Body of pancreas (tissue), 4 donors: ENCODE measurements at places on chromosomes 1 and 21.

DNA sequence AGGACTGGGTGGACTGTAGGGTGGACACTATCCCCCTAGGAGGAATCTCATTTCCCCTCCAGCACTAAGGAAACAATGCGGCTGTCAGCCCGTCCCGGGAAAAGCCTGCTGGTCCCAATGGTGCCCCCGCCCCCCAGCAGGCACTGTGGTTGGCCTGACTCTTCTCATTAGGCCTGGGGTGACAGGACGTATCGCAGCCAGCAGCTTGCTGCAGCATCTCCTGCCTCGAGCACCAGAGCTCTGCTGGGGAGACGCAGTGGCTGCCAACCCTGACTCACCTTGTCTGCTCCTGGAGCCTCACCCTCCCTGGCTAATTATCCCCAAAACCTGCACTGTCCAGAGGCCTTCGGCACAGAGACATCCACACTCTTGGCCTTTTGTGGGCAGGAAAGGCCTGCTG lies 115.1 kb upstream of the GJB5 start:
- no peaks in the 10 kb centered on the region for H3K4me1 ChIP-seq
- no peak for DNase-seq
- H3K27ac ChIP-seq = no peak overlapping the region
- no peaks in the 10 kb centered on the region for H3K27me3 ChIP-seq

GRCh38 chr1:28163496-28164161 lies 12.9 kb downstream of the PTAFR start:
- no peak for DNase-seq
- no peak overlapping the region for H3K27ac ChIP-seq
- H3K27me3 ChIP-seq = no peaks in the 10 kb centered on the region
- H3K36me3 ChIP-seq = no peaks in the 10 kb centered on the region

DNA sequence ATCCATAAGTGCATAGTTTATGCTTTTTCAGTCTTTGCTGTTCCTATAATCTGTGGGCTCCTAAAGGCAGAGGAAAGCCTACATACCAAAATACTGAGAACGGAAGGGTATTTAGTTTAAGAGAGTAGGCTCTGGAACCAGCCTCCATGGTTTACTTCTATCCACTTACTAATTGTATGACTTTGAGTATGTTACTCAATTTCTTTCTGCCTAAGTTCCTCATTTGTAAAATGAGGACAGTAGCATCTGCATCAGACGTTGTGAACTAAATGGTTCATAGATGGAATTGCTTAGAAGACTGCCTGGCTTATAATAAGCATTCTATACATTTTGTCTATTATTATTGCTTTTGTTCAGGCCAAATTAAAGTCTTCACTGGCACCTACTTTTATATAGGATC lies 111.0 kb downstream of the NTNG1 start:
- no peaks in the 10 kb centered on the region for H3K4me1 ChIP-seq
- DNase-seq = no peak
- no peak overlapping the region for H3K4me3 ChIP-seq
- H3K27me3 ChIP-seq = no peaks in the 10 kb centered on the region

DNA sequence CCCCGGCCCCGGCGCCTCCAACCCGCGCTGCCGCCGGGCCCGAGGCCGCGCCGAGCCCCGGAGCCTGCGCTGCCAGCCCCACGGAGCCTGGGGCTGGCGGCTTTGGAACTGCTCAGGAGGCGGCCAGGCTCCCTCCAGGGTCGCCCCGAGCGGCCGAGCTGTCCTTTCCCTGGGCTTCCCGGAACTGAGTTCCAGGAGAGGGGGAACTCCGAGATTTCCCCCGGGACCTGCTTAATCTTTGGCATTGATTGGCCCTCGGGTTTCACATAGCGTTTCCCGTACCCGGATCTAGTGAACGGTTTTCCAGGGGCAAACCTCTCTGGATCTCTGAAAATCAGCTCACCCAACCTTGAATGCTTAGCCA lies 504 bp downstream of the H6PD start:
- H3K36me3 ChIP-seq = no peaks in the 10 kb centered on the region
- peak; percentile 53 for DNase-seq
- peaks cover 58% of the 10 kb centered on the region for H3K4me1 ChIP-seq
- peak overlapping the region; percentile 96 for H3K27ac ChIP-seq
- no peaks in the 10 kb centered on the region for H3K27me3 ChIP-seq

GRCh38 chr1:99749504-99750347 lies 16.7 kb downstream of the FRRS1 start:
- no peak overlapping the region for H3K4me3 ChIP-seq
- H3K36me3 ChIP-seq = no peaks in the 10 kb centered on the region
- no peak for DNase-seq
- H3K27ac ChIP-seq = no peak overlapping the region
- peaks cover 5% of the 10 kb centered on the region for H3K4me1 ChIP-seq
- no peaks in the 10 kb centered on the region for H3K27me3 ChIP-seq

- no peak overlapping the region for H3K4me3 ChIP-seq
- H3K4me1 ChIP-seq = no peaks in the 10 kb centered on the region
- no peaks in the 10 kb centered on the region for H3K27me3 ChIP-seq
- H3K27ac ChIP-seq = no peak overlapping the region
Measured at GRCh38 chr1:94265011-94265422, 27.6 kb upstream of the ARHGAP29 start.

DNA sequence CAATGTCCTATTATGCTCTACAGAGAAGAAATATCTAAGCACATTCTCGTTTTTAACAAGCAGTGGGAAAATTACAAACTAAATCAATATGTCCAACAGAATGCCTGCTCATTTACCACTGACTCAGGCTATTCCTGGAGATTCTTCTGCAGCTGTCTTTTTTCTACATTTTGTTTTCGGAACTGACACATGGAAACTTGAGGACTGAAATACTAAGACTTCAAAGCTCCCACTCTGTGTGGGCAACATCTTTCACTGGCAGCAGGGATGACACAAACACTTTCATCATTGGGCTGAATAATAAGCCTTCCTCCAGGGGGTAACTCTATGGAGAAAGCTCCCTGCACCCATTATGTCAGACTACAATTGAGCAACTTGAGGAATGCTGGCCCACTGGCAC lies 175.5 kb upstream of the NCAM2 start:
- no peak overlapping the region for H3K27ac ChIP-seq
- DNase-seq = no peak
- no peak overlapping the region for H3K4me3 ChIP-seq
- no peaks in the 10 kb centered on the region for H3K4me1 ChIP-seq

GRCh38 chr1:62530516-62531154 lies 66.7 kb upstream of the ANGPTL3 start:
- H3K4me1 ChIP-seq = no peaks in the 10 kb centered on the region
- H3K36me3 ChIP-seq = peaks cover 4% of the 10 kb centered on the region
- no peak overlapping the region for H3K4me3 ChIP-seq

DNA sequence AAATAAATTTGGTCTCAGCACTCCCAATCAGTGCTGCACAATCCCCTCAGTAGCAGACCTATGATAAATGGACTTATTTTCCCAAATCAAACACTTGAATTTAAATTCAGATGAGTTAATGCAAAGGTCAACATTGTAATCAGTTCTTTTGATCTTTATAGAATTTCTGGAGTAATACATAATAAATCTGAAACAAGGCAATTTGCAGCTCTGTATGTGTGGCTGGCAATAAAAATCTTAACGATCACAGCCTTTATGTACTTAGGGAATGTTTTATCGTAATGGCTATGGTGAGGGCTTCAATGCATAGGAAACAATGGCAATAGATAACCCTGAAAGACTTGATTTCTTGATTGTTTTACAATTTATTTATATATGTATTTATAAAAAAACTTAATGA lies 91.4 kb downstream of the GPATCH2 start:
- peaks cover 6% of the 10 kb centered on the region for H3K4me1 ChIP-seq
- no peaks in the 10 kb centered on the region for H3K36me3 ChIP-seq
- H3K27me3 ChIP-seq = no peaks in the 10 kb centered on the region
- no peak overlapping the region for H3K27ac ChIP-seq
- DNase-seq = no peak

GRCh38 chr1:226497991-226498639 lies 50.4 kb upstream of the STUM start:
- no peaks in the 10 kb centered on the region for H3K36me3 ChIP-seq
- no peaks in the 10 kb centered on the region for H3K27me3 ChIP-seq
- H3K27ac ChIP-seq = no peak overlapping the region
- DNase-seq = no peak

- H3K27me3 ChIP-seq = no peaks in the 10 kb centered on the region
- no peaks in the 10 kb centered on the region for H3K36me3 ChIP-seq
- no peak for DNase-seq
- H3K4me1 ChIP-seq = no peaks in the 10 kb centered on the region
Measured at GRCh38 chr1:180821970-180822369, 90.7 kb upstream of the KIAA1614 start.

- no peaks in the 10 kb centered on the region for H3K36me3 ChIP-seq
- H3K27ac ChIP-seq = no peak overlapping the region
- no peak overlapping the region for H3K4me3 ChIP-seq
- H3K4me1 ChIP-seq = no peaks in the 10 kb centered on the region
- DNase-seq = no peak
- no peaks in the 10 kb centered on the region for H3K27me3 ChIP-seq
Measured at GRCh38 chr21:38669186-38669585, 136.5 kb upstream of the ETS2 start.

GRCh38 chr1:6342056-6342455 lies 51.5 kb downstream of the ACOT7 start:
- no peaks in the 10 kb centered on the region for H3K36me3 ChIP-seq
- no peak overlapping the region for H3K4me3 ChIP-seq
- no peak for DNase-seq
- no peaks in the 10 kb centered on the region for H3K27me3 ChIP-seq
- no peaks in the 10 kb centered on the region for H3K4me1 ChIP-seq

GRCh38 chr1:52706136-52706670 lies 8.1 kb upstream of the COA7 start:
- no peak overlapping the region for H3K27ac ChIP-seq
- no peaks in the 10 kb centered on the region for H3K27me3 ChIP-seq
- peaks cover 16% of the 10 kb centered on the region for H3K4me1 ChIP-seq
- H3K4me3 ChIP-seq = no peak overlapping the region

- no peaks in the 10 kb centered on the region for H3K36me3 ChIP-seq
- H3K4me3 ChIP-seq = no peak overlapping the region
- DNase-seq = no peak
- H3K27me3 ChIP-seq = no peaks in the 10 kb centered on the region
- peaks cover 30% of the 10 kb centered on the region for H3K4me1 ChIP-seq
Measured at GRCh38 chr1:234371414-234371813, 1.8 kb upstream of the COA6 start.

GRCh38 chr1:16141573-16142336 lies 14.1 kb downstream of the EPHA2 start:
- peaks cover 57% of the 10 kb centered on the region for H3K4me1 ChIP-seq
- DNase-seq = no peak
- H3K27me3 ChIP-seq = no peaks in the 10 kb centered on the region
- H3K36me3 ChIP-seq = peaks cover 2% of the 10 kb centered on the region
- no peak overlapping the region for H3K4me3 ChIP-seq

DNA sequence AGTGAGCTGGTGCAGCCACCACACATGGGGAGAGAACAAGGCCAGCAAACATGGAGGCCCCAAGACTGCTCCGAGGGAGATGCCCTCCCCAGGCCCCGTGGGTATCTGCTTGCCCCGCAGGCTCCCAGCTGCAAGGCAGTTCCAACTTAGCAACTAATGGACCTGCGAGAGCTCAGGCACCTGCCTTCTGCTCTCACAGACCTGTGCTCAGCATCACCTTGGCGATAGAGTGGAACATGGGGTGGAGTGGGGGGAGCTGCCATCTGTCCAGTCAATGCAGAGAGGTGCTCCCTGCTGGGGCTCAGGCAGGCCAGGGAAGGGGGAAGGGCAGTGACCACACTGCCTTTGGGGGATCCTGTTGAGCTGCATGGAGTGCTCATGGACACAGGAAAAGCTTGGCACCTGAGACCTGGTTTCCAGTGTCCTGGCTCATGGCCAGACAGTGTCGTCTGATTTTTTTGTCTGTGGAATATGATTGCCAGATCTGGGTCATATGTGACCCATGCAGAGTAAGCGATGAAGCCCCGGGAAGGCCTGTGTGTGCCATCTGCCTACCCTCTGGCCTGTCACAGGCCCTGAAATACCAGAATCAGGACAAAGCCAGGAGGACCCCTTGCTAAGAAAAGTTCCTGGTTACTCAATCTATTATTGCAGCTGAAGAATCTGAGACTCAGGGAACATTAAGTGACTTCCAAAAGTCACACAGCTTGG lies 39.9 kb upstream of the TENT5C start:
- peak overlapping the region; percentile 6 for H3K27ac ChIP-seq
- no peak for DNase-seq
- no peaks in the 10 kb centered on the region for H3K27me3 ChIP-seq
- peaks cover 56% of the 10 kb centered on the region for H3K4me1 ChIP-seq
- H3K4me3 ChIP-seq = no peak overlapping the region
- H3K36me3 ChIP-seq = no peaks in the 10 kb centered on the region

DNA sequence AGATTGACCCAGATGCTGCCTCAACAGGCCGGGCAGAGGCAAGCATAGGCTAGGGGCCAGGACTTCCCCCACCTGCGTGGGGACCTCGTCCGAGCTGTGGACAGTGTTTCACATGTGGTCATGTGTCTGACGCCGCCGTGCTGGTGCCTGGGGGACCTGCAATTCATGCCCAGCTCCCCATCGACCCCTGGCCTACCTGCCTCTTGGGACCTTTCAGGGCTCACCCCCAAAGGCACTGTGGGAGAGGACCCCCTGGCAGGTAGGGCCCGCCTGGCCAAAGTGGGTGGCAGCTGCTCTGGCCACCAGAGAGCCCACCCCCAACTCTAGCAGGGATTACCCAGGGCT lies 4.4 kb downstream of the TMEM201 start:
- H3K4me1 ChIP-seq = peaks cover 33% of the 10 kb centered on the region
- peak overlapping the region; percentile 22 for H3K27ac ChIP-seq
- no peak for DNase-seq

DNA sequence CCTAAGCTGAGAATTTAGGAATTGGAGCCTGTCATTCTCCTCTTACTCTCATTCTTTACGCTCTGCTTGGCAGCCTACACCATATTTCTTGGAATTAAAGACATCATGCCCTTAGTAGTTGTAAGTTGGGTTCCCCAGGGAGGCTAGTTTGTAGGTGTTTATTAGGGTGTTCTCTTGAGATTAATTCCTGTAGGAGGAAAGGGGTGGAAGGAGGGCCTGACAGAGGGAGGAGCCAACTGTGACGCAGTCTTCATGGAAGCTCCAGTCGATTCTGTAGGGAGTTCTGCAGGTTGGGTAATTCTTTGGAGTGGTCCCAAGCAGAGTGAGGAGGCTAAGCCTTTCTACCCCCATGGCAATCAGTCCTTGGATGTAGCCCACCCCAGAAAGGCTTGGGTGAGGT lies 111.4 kb downstream of the HHAT start:
- no peaks in the 10 kb centered on the region for H3K27me3 ChIP-seq
- H3K4me3 ChIP-seq = no peak overlapping the region
- no peaks in the 10 kb centered on the region for H3K4me1 ChIP-seq
- no peak overlapping the region for H3K27ac ChIP-seq
- no peak for DNase-seq
- H3K36me3 ChIP-seq = no peaks in the 10 kb centered on the region

- no peaks in the 10 kb centered on the region for H3K36me3 ChIP-seq
- peaks cover 37% of the 10 kb centered on the region for H3K4me1 ChIP-seq
- no peak for DNase-seq
- no peaks in the 10 kb centered on the region for H3K27me3 ChIP-seq
Measured at GRCh38 chr1:208173749-208174148, 70.4 kb downstream of the PLXNA2 start.

- no peak overlapping the region for H3K27ac ChIP-seq
- no peaks in the 10 kb centered on the region for H3K36me3 ChIP-seq
- H3K4me1 ChIP-seq = no peaks in the 10 kb centered on the region
- no peak overlapping the region for H3K4me3 ChIP-seq
- H3K27me3 ChIP-seq = no peaks in the 10 kb centered on the region
Measured at GRCh38 chr1:46539972-46540371, 11.5 kb downstream of the KNCN start.

- H3K36me3 ChIP-seq = no peaks in the 10 kb centered on the region
- no peak for DNase-seq
- H3K4me3 ChIP-seq = no peak overlapping the region
- peaks cover 48% of the 10 kb centered on the region for H3K4me1 ChIP-seq
Measured at GRCh38 chr1:154222918-154223317, 2.2 kb downstream of the UBAP2L start.
